ENCODE measurements at places on chromosomes 3 and 15.
A peak's percentile ranks its signal among the peaks of the same experiment; 100 is the strongest.

GRCh38 chr3:59430341-59430740, 380.5 kb upstream of the CFAP20DC start:
- DNase-seq, result no peak

DNA sequence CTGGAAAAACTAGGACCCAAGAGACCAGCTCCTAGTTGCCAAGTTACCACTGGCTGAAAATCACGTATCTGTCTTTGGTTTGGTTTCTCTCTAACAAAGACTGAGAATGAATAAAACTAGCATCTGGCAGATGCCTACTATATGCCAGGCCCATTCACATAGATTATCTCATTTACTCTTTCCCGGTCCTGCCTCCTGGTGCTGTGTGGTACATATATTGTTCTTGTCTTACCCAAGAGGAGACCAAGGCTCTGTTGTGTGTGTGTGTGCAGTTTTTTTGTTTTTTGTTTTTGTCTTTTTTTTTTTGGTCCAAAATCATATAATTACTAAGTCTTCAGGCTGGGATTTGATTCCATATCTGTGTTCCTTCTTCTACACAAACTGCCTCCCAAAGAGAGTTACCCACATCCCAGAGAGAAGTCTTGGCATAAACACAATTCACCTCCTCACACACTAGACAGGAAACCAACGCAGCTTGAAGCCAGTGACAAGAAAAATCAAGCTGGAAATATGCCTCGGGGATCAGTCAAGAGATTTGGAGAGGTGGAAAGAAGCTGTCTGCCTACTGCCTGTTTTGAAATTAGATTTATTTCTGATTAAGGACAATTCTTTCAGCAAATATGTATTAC, 891 bp downstream of the AHSG start:
- DNase-seq, result no peak

- no peak for DNase-seq
Observed at GRCh38 chr3:62312201-62312600, 61.1 kb downstream of the FEZF2 start.

DNA sequence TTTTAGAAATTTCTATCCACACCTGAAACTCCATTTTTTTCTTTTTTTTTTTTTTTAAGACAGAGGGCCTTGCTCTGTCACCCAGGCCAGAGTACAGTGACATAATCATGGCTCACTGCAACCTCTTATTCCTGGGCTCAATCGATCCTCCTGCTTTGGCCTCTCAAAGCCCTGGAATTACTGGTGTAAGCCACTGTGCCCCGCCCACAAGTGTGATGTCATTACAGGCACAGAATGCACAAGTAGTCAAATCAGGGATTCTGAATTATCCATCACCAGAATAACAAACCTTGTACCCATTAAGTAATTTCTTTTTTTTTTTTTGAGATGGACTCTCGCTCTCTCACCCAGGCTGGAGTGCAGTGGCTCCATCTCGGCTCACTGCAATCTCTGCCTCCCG, 1.9 kb downstream of the UQCRC1 start:
- no peak for DNase-seq

DNA sequence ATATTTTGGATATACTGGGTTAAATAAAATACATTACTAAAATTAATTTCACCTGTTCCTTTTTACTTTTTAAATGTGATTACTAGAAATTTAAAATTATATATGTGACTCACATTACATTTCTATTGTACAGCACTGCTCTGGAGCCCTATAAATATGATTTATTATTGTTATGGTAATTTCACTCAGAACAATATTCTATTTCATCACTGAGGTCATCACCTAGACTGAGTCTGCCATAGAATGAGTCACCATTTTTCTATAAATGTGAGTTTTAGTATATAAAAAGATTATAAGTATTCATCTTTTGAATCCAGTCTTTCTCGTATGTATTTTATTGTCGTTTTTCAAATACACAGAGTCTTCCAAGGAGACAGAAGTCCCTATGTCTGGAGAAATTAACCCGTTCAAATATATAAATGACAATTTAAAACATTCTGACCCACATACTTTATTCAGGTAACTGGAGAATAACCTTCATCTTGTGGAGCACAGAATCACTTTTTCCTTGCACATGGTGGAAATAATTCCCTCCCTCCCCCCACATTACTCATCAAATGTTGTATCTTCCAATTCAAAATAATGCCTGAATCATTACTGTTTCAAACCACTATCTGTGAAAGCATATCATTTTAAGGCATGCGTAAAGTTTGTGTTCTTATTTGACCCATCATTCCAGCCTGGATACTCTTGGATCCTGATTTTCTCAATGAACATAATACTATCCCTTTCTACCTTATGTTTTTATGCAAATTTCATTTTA, 30.0 kb downstream of the CHST14 start:
- DNase-seq, result no peak

- DNase-seq, result no peak
Observed at GRCh38 chr15:62931650-62932049, 110.9 kb upstream of the TPM1 start.

- DNase-seq, result no peak
Observed at GRCh38 chr15:52695154-52695553, 16.0 kb upstream of the ATOSA start.

GRCh38 chr3:120908030-120908794, at the start of gene STXBP5L:
TSS of gene STXBP5L (plus strand) at chr3:120908205. CDS start at chr3:120909579, 1,374 bp downstream.
- DNase-seq, result peak; percentile 84

- DNase-seq, result no peak
Observed at GRCh38 chr3:13462822-13463221, 17.3 kb upstream of the HDAC11 start.

DNA sequence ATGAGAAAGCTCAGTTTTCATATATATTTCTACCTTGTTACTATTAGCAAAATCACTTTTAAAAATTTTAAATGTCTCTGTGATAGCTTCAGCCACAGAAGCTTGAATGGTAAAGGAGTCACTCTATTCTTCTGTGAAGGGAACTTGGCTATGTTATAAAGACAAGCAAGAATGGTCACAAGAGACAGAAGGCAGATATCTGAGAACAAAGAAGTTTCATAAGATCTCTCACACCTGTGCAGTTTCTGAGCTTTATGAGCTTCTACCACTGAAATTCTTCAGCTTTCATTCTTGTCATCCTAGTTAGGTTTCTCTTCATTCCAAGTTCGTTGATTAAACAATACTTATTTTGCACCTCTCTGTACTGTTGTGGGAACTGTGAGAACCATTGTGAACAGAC, 853.4 kb downstream of the IGSF11 start:
- no peak for DNase-seq

- peak; percentile 43 for DNase-seq
Observed at GRCh38 chr15:66184936-66185790, 68.4 kb downstream of the MEGF11 start.

DNA sequence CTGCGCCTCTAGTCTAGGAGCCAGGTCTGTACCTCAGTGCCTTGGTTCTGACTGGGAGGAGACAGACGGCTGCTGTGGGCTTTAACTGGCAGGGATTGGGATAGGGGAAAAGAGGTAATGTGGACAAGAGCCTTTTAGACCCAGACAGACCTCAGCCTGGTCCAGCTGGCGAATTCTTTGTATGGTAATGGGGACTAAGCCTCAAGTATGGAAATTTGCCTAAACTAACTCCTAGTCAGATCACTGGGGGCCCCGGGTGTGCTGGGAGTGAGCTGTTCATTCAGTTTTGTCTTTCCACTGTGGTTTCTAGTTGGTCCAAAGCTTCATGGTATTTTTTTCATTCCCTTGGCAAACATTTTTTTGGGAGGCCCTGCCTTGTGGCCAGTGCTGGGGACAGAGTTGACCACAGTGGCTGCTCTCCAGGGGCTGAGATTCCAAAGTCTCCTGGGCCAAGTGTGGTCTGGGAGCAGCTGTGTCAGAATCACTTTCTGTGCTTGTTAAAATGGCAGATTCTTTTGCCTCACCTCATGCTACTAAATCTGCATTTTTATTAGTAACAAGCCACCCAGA, 261.4 kb upstream of the C2CD4B start:
- no peak for DNase-seq

- DNase-seq, result peak; percentile 97
Observed at GRCh38 chr3:111751961-111752360, 107.1 kb upstream of the PHLDB2 start.

- DNase-seq, result no peak
Observed at GRCh38 chr3:47384425-47384824, 3.6 kb downstream of the PTPN23 start.

DNA sequence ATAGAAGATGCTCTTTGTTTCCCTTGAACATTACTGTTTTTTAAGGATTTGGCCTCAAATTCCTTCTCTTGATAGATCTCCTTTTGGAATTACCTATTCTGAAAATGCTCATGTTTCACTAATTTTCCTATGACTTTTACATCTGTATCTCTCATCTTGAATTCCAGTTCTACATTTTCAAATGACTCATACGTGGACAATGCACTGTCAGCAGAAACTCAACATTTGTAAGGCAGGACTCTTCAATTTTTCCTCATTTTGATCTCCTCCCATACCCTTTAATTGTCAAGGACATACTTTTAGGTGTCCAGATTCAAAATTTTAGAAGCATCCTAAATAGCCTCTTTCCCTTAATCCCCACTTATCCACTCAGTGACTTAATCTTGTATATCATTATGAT, 341.0 kb upstream of the RASGRP1 start:
- DNase-seq, result no peak

Measured in umbilical cord (tissue), 2 donors.